ENCODE measurements at places on chromosomes 6 and 20. TPM values are rescaled to one million over a fixed set of nuclear protein-coding genes. Genes with fewer than 3 reads are reported as not detected.

The MCCD1 gene
- not detected for total RNA-seq

GRCh38 chr20:4366076-4366475 lies 350.7 kb upstream of the RNF24 start:
- DNase-seq = no peak

DNA sequence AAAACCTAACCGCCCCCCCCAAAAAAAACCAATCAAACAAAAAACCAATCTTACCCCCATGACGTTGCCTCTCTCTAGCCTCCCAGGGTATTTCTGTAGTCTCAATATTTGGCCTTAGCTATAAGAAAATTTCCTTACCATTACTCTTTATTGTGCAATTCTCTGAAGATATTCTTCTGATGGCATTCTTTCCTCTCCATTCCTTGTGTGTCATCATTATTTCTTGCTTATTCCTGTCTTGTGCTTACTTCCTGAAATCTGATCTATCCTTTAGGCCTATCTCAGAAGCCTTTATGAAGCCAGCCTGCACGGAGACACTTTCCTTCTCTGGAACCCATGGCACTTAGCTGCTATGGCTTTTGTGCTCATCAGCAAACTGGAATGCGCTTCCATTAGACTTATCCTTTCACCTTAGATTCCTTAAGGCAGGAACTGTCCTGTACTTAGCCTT lies 65.9 kb upstream of the DDR1 start:
- DNase-seq = peak; percentile 76

GRCh38 chr6:15473741-15474161 lies 189.1 kb downstream of the DTNBP1 start:
- DNase-seq = peak; percentile 43

DNA sequence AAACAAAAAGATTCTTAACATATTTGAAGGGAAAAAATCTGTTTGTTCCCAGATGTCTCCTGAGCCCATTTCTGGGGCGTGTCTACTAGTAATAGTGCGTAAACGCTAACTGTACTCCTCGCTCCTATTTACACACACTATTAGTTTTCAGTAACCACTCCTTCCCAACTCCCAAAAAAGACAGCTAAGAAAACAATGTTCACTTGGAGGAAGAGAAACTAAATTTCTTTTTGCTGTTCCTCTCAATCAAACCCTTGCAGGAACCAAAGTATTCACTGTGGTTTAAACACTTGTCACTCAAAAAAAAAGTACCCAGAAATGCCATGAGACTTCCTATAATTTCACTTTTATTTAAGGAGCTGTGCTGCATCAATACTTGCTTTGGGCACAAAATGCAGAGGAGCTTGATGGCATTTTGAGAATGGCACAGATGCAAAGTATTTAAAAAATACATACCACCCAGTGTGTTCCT lies 118.2 kb downstream of the BACH2 start:
- DNase-seq = no peak

GRCh38 chr20:4780245-4780644 lies 58.5 kb downstream of the PRND start:
- no peak for DNase-seq
